ENCODE measurements at places on chromosomes 1 and 21. TPM values are rescaled to one million over a fixed set of nuclear protein-coding genes. Genes with fewer than 3 reads are reported as not detected.
A peak's percentile ranks its signal among the peaks of the same experiment; 100 is the strongest.

DNA sequence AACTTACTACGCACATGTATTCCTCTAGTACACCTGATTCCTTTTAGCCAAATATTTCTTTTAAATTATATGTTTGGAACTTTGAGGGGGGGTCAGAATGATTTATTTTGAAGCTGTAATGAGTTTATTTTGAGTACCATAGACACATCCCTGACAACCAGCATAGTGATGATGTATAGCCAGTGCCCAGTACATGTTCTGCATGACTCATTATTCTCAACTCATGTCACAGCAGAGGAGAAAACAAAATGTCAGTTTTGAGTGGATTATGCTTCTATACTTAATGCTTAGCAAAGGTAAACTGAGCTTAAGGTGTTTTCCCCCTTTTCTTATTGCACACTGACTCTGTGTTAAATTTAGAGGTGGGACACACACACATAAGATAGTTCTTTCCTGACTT, 22.4 kb upstream of the LEPR start:
- DNase-seq = no peak

GRCh38 chr1:228527596-228527995, 40.4 kb downstream of the RNF187 start:
- no peak for DNase-seq

DNA sequence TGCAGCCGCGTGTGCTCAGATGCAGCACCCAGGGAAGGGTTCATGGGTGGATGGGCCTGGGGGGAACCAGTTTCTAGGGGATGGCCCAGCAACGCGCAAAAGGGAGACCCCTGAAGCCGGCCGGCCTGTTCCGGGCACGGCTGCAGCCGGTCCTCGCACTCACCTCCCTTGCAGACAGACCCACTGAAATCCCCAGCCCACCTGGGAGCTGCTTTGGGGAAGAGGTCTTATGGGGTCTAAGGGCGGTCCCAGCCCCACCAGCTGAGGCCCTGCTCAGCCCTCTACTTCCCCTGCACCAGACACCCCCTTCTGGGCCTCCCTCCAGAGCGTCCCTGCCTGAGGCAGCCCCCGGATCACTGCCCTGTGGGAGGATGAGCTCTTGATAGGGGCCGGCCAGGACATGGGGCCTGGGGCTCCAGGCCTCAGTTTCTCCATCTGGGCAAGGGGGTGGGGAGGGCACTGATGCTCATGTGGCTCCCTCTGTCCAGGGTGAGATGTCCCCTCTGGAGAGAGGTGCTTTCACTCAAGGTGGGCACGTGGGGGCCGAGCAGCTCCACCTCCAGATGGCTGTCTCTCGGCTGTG, 20.0 kb upstream of the TTC34 start:
- no peak for DNase-seq

GRCh38 chr1:60797351-60797750, 285.0 kb upstream of the NFIA start:
- DNase-seq = no peak

DNA sequence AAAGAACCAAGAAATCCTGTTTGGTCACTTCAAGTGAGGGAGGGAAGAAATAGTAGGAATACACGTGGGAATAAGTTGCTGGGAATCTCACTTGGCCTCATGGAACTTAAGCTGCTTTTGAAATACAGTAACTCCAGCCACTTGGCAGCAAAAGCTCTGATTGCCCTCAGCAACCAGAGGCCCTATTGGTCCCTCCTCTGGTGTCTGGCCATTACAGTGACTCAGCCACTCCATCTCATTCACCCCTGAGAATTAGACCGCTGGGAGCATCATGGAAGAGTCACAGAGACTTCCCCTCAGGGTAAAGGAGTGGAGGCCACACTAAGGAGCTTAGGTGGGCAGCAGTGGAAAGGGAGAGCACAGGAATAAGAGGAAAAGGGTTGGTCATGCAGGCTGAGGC, 99.6 kb downstream of the ELAVL4 start:
- DNase-seq = no peak

- no peak for DNase-seq
Measured at GRCh38 chr1:198978523-198978922, 339.7 kb downstream of the PTPRC start.

DNA sequence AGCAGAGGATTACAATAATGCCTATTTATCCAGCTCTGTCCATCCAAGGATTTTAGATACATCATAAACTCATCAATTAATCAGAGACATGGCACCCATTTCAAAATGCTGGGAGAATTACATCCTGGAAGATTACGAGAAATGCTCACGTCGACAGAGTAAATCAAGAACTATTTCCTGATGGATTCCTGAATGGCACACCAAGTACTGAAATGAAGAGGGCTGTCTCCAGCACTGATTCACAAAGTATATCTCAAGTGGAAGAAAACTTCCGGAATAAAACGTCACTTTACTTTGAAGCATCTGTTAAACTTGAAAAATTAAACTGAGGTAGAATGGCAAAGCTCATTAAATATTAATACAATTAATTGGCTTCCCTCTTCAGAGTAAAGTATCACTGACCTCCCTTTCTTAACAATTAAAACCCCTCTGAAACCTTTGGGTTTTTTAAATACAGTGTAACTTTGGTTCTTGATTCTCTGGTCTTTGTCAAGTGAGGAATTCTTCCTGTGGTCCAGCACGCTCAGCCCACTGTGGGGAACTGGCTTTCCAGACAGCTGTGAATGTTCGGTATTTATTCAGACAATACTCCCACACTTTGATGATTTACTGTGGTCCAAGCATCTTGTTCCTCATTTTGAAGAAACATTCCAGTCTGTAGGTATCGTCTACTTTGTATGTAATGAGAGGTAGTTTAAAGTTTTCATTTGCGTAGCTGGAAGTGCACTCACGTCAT, 288.0 kb downstream of the NFIA start:
- DNase-seq = no peak

DNA sequence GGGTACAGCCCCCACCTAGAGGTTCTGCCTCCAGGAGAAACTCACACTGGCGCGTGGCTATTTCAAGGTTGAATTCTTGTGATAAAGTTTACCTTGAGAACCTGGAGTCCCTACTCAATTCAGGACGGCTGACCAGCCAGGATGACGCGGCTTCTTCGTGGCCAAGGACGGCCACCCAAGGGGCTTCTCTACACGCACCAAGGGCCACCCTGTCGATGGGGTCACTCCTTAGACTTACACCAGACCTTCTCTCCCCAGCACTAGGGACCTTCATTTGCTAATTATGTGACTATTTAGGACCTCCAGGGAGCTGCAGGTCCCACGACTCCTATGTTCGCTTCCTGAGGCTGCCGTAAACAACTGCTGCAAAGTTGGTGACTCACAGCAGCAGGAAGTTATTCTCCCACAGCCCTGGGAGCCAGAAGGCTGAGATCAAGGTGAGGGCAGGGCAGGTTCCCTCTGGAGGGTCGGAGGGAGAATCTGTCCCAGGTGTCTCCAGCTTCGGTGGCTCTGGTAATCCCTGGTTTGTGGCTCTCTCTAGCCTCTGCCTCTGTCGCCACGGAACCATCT, 135.9 kb downstream of the NPHP4 start:
- no peak for DNase-seq

DNA sequence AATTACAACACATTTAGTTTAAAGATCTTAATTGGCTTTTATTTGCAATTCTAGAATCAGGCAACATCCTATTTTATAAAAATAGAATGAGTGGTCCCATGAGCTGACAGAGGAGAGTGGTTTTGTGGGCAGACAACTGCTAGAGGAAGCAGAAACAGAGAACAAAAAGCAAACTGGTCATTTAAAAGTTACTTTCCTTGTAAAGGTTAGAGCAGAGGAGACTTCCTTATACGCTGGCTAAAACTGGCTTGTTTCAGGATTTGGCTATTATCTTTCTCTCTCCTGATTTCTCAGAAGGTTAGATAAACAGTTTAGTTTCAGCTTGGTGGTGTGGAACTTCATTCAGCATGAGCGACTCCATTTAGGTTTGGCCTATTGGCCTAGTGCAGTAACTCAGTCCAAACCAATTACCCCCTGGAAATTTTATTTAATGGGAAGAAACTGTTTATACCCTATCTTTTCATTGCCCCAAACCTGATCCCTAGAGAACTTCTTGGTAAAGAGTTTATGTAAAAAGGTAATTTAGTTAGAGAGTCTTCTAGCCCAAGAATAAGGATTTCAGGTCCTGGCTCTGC, 32.2 kb upstream of the IL20 start:
- no peak for DNase-seq

GRCh38 chr21:34852448-34852847, 183.7 kb downstream of the CLIC6 start:
- DNase-seq = no peak

DNA sequence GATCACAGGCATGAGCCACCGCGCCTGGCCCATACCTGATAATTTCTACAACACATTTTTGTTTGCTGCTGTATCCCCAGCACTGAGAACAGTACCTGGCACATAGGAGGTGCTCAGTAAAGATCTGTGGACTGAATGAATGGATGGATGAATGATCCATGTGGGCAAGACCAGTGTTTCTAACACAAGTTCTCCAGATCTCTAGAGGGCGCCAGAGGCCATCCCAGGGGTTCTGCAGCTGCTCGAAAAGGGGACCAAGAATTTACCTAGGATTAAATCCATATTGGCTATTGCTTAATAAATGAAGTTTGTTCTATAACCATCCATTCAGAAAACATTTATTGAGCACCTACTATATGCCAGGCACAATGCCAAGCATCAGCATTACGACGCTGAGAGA, 167.7 kb downstream of the ACTL8 start:
- DNase-seq = peak; percentile 64

- no peak for DNase-seq
Measured at GRCh38 chr1:245997471-245998258, 509.4 kb downstream of the SMYD3 start.

FCGR3A gene
- not detected for total RNA-seq

KIRREL1 gene
- 8.1 TPM for total RNA-seq

DNAJC28 gene
- 5.3 TPM for total RNA-seq

MPL gene
- total RNA-seq = not detected

ZBTB8A gene
- 12.0 TPM for total RNA-seq

CLIC4 gene
- total RNA-seq = 121 TPM

PLA2G2C gene
- total RNA-seq = not detected
